ENCODE measurements at places on chromosomes 7 and 10.

DNA sequence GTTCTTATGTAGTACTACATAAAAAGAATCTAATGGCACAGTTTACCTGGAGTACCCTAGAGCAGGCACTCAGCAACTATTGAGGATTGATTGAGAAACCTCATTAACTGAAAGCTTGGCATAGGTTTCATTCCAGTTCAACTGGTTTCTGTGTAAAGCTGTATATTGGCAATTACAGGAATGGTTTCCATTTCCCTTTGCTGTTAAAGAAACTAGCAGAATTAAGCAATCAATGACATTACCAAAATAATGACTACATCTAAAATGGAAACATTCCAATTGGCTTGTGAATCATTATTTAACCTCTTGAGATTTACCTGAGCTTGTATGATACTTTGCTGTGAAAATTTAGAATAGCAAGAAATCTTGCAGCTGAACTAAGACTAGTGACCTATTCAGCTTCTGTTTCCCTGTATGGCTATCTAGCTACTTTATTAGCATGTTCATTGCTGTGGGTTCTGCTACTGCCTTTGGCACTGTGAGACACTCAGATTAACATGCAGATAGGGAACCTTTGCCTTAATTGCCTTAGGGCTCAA, 33.5 kb upstream of the CADPS2 start:
- DNase-seq: no peak

GRCh38 chr10:110207805-110208613, 604 bp downstream of the MXI1 start:
- no peak for DNase-seq

GRCh38 chr7:100951172-100951571, 1.8 kb downstream of the MUC3A start:
- no peak for DNase-seq

GRCh38 chr10:32538256-32538655, 92.3 kb downstream of the CCDC7 start:
- no peak for DNase-seq

GRCh38 chr7:55158541-55159382, 139.9 kb downstream of the EGFR start:
- DNase-seq: no peak

DNA sequence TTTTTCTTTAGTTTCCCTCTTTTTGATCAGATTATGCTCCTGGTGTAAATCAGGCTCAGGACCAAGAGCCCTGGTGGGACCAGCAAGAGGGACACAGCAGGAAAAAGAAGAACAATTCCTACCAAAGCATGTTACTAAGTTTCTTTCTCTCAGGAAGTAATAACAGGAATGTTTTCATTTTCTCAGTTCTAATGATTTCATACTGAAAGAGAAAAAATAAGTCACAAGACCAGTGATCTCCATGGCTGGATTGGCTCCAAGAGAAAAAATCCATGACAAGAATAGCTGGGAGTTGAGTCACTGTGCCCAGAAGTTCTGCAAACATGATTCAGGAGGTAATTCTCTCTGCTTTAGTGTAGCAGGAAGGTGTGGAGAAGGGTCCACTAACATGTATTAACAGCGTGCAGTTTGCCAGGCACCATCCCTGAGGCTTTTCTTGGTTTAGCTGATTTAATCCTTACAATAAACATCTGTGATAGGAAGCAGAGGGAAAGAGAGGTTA, 23.8 kb upstream of the IFIT2 start:
- DNase-seq: no peak

- DNase-seq: no peak
These were observed 103.3 kb downstream of the TPST1 start for GRCh38 chr7:66308411-66308810.

DNA sequence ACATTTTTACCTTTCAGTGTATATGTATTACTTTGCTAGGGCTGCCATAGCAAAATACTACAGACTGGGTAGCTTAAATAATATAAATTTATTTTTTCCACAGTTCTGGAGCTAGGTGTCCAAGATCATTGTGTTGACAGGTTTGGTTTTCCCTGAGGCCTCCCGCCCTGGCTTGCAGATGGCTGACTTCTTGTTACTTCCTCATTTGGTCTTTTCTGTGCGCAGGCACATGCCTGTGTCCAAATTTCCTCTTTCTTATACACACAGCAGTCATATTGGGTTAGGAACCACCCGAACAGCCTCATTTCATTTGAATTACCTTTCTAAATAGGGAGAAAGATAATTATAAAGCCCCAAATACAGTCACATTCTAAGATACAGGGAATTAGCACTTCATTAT, 521.6 kb upstream of the SORCS1 start:
- no peak for DNase-seq

- DNase-seq: no peak
These were observed 62.2 kb upstream of the FAM20C start for GRCh38 chr7:130222-130572.

- no peak for DNase-seq
These were observed 252.7 kb upstream of the FERD3L start for GRCh38 chr7:19397911-19398310.

DNA sequence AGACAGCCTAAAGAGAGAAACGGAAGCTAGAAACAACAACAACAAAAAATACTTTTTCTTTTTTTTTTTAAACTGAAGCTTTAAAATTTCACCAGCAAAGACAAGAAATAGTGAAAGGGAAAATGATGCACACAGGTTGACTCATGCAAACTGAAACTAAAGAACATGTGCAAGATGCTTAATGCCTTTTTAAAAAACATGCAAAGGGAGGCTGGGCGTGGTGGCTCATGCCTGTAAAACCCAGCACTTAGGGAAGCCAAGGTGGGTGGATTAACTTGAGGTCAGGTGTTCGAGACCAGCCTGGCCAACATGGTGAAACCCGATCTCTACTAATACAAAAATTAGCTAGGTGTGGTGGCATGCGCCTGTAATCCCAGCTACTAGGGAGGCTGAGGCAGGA, 15.1 kb upstream of the CUBN start:
- DNase-seq: no peak

GRCh38 chr7:142905759-142906158, 20.2 kb upstream of the TRPV6 start:
- DNase-seq: no peak

DNA sequence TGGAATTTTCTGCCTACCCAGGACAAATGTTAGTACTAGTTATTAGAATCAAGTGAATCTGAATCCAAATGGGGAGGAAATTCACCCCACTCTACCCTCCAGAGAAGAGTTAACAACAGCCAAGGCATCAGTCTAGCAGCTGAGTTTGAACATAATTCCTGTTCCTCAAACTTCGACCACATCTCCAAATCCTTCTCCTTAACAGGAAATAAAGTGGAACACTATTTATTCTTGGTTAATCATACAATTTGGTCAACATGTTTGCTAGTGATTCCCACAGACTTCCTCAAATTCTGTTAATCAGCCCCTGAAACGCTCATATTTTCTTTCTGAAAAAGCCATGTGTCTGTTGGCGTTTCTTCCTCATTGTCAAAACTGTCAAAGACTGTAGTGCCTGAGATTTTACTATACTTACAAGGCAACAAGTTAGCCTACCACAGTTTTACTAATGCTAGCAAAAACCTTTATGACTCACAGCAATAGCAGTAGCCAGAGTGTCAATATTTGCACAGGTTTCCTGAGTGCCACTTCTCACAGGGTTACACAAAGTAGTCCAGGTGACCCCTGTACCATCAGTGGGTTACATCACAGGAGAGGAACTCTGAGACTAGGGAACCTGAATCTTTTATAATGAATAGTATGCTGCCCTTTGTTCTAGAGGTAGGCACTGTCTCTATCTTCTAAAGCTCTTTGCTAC, 202.9 kb downstream of the GRM3 start:
- DNase-seq: no peak

- no peak for DNase-seq
These were observed 95.7 kb downstream of the EMX2 start for GRCh38 chr10:117638200-117638599.

- no peak for DNase-seq
These were observed 21.6 kb upstream of the UPP1 start for GRCh38 chr7:48067475-48067874.

DNA sequence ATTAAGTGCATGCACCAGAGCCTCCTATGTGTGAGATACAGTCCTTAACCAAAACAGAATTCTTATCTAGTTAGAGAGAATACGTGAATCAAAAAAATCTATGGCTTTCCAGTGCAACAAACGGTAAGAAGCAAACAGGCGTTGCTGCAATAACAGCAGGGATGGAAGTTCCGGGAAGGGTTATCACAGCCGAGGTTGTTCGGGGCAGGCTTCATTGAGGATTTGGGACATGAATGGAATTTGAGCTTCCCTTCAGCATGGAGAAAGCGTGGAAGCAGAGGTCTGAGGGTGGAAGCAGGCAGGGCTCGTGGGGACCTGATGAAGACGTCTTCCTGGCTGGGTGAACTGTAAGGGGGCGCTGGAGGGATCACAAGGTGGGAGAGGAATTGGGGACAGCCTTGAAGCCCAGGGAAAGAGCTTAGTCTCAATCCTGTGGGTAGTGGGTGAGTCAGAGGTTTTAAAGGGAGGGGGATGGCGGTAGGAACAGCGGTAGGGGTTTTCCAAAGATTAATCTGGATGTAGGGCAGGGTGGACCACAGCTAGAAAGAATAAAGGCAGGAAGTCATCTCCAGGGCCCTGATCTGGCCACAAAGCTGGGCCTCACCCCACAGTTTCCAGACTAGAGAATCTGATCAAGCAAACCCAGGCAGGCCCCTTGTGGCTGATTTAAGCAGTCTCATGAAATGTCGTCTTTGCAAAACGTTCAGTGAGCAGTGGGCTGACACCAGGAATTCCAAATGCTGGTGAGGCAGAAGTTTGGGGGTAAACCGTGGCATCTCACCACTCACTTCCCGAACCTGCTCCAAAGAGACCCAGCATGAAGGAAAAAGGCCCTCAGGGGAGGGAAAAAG, 65.1 kb downstream of the CALML3 start:
- no peak for DNase-seq

DNA sequence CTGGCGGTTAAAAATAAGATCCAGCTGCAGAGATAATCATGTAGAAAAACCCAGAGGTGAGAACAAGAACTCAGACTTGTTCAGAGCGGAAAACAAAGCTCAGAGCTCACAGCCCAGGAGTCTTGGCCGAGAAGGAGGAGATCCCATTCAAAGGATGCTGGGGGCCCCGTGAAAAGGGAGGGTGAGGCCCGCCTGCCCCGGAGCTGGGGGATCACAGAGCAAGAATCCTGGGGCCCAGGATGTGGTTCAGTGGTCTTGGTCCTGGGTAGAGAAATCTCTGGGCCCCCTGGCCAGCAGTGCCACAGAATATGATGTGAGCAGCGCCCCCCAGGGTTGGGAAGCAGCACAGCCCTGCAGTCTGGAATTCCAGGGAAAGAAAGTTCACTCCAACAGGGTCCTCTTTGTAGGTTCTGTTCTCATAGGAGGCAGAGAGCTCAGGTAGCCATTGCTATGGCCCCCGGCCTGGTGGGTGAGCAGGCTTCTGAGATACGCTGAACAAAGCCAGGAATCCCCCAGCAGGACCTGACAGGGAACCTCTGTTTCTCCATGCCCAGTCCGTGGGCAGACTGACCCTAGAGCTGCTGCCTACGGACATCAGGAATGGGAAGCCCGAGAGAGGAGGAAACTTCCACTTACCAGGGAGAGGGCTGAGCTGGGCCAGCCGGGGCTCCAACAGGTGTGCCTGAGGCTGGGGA, 77.7 kb upstream of the GNA12 start:
- DNase-seq: no peak

DNA sequence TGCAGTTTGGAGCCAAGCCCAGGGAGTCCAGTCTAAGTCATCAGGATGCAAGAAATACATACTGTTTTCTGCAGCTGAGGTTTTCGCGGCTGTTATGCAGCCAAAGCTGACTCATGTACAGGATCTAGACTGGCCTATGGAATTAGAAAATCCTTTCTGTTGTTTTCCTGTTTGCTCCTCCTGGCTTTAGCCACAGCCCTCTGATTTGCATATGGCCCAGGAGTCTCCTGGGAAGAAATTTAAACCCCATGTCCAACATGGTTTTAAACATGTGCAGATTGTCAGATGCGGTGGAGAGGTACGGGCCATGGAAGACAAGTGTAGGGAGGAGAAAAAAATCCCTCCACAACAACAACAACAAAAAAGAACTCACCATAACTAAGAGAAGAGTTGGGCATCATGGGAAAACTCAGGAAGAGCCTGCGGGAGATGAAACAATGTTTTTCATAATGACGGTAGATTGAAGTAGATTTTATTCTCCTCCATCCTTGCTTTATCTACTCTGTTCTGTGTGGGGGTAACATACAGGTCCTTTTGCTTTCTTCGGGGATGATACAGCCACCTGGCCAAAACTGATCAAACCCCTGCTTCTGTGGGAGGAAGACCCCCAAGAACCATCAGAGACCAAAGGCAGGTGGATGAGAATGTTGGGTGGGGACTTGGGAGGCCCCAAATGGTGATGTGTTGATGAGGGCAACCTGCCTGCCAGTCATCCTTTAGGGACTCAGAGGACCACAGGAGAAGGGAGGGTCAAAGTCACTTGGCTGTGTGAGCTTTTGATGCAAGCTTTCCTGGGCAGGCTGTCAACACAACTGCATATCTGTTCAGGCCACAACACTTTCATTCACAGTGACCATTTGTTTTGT, 29.8 kb upstream of the GNA12 start:
- DNase-seq: no peak

- no peak for DNase-seq
These were observed 53.7 kb upstream of the PHF14 start for GRCh38 chr7:10919923-10920322.

DNA sequence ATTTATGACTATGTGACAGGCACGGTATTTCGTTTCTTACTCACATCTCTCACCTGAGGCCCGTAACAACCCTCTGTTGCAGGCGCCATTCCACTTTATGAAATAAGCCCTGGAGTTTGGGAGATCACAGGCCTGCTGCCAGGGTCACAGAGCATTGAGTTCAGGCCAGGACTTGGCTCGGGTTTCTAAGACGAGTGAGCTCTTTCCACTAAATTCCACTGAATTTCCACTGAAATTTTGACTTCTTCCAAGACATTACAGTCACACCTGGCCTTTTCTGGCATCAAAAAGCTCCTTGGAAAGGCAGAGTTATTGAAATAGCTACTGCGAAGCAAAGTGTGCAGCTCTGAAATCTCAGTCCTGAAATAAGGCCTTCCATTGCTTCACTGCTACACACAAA, 282.8 kb upstream of the MGMT start:
- DNase-seq: no peak

DNA sequence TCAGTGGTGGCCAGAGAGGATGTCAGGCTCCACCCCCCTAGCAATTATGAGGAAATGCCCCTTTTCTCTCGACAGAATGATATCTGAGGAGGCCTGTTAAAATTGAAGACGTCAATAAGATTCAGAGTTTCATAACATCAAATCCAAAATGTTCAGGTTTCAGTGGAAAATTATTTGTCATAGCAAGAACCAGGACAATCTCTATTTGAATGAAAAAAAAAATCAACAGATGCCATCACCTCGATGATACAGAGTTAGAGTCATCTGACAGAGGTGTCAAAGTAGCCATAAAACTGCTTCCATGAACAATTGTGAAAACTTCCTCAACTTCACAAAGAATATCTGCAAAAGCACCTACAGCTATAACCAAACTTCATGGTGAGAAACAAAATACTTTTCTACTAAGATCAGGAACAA, 7.7 kb downstream of the TMEM273 start:
- no peak for DNase-seq

DNA sequence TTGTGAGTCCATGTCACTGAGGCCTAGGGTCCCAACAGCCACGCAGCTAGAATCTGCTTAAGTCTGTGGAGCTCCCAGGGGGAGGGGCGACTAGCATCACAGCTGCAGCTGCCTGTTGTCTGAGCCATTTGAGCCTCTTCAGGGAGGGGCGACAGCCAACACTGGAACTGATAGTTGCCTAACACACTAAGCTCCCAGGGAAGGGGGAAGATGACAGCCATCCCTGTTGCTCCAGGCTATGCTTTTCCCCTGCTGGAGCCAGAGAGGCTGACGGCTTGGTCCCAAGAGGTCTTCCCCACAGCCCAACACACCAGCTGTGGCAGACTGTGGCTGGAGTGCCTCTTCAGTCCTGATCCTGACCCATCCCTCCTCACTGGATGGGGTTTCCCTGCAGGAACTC, 817.5 kb downstream of the NXPH1 start:
- no peak for DNase-seq
